ENCODE measurements at places on chromosomes 12 and 14.

DNA sequence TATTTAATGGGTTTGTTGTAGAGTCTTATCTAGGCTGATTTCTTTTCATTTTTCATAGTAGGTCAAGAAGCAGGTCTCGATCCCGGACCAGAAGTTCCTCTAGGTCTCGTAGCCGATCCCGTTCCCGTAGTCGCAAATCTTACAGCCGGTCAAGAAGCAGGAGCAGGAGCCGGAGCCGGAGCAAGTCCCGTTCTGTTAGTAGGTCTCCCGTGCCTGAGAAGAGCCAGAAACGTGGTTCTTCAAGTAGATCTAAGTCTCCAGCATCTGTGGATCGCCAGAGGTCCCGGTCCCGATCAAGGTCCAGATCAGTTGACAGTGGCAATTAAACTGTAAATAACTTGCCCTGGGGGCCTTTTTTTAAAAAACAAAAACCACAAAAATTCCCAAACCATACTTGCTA is 4.2 kb downstream of the SRSF5 start:
- DNase-seq: no peak

GRCh38 chr14:104800015-104800770 is 708 bp upstream of the ZBTB42 start:
- peak; percentile 43 for DNase-seq

GRCh38 chr12:59372956-59373355 is 222.9 kb upstream of the SLC16A7 start:
- no peak for DNase-seq

DNA sequence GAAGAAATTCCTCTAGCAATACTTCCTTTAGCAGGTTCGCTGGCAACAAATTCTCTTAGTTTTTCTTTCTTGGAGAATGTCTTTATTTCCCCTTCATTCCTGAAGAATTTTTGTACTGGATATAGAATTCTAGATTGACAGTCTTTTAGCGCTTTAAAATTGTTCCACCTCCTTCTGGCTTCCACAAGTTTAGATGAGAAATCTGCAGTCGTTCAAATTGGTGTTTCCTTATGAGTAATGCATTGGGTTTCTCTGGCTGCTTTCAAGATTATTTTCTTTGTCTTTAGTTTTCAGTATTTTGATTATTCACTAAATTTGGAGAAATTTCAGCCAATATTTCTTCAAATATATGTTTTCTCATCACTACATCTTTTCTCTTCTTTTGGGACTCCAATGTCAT is 33.3 kb upstream of the FGF6 start:
- no peak for DNase-seq

DNA sequence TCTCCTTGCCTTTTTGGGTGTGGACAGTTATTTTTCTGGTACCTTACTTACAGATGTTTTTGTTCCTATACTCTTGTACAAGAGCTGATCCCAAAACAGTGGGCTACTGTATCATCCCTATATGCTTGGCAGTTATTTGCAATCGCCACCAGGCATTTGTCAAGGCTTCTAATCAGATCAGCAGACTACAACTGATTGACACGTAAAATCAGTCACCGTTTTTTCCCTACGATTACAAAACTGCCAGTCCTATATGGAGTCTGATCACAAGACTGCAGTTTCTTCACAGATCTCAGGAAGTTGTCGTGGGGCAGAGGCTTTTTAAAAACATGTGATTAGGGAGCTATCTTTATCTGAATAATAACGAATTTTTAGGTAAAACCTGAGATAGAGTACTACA is 1.3 kb downstream of the LYSET start:
- DNase-seq: no peak

- DNase-seq: no peak
Observed at GRCh38 chr12:111010061-111010460, 89.7 kb upstream of the MYL2 start.

GRCh38 chr12:11633968-11634367 is 15.5 kb upstream of the ETV6 start:
- DNase-seq: no peak

GRCh38 chr14:47763188-47763854 is 87.9 kb upstream of the MDGA2 start:
- DNase-seq: no peak

DNA sequence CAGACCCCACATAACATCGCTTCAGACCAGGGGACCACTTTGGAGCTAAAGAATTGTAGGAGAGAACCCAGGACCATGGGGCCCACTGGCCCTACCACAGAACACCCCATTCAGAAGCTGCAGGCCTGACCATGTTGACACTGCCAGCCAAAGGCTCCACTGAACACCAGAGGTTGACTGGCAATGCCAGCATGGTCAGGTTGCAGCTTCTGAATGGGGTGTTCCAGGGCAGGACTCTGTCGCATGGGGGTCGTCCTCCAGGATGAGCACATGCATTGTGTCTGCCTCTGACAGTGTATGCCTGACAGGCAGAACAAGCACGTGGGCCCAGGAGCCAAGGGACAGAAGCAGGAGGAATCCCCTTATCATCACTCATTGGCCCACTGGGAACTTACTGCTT is 34.1 kb downstream of the DIO3 start:
- DNase-seq: no peak

DNA sequence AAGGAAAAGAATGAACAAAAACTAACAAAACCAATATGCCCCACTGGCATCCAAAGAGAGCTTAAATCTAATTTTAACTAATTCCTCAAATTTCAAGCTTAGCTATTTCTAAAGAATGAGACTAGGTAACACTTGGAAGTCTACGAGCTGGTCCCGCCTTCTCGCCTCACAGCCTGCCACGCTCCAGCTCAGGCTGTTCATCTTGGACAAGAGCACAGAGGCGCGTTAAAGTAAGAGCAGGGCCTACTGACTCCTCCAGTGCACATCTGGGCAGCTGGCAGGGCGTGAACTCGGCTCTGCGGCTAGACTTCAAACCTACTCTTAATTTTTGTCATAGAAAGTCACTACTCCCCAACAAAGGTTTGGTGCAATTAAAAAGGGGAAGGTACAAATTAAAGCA is 64.6 kb downstream of the DICER1 start:
- no peak for DNase-seq

DNA sequence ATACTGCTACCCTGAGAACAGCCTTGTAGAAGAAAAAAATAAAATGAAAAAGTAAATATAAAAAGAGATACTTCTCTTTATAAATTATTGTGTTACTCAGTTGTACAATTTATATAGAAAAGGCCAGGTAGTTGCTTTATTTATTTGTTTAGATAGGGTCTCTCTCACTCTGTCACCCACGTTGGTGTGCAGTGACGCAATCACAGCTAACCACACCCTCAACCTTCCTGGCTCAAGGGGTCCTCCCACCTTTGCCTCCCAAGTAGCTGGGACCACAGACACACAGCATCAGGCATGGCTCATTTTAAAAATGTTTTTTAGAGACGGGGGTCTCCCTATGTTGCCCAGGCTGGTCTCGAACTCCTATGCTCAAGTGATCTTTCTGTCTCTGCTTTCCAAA is 175.4 kb upstream of the PZP start:
- no peak for DNase-seq

GRCh38 chr14:31261859-31262731 is 54.5 kb upstream of the HECTD1 start:
- DNase-seq: no peak

GRCh38 chr14:100524933-100525243 is 62.3 kb downstream of the BEGAIN start:
- DNase-seq: no peak

GRCh38 chr12:123532019-123532418 is 1.5 kb downstream of the RILPL1 start:
- DNase-seq: no peak

- DNase-seq: no peak
Observed at GRCh38 chr14:90732139-90732538, 84.1 kb downstream of the TTC7B start.

DNA sequence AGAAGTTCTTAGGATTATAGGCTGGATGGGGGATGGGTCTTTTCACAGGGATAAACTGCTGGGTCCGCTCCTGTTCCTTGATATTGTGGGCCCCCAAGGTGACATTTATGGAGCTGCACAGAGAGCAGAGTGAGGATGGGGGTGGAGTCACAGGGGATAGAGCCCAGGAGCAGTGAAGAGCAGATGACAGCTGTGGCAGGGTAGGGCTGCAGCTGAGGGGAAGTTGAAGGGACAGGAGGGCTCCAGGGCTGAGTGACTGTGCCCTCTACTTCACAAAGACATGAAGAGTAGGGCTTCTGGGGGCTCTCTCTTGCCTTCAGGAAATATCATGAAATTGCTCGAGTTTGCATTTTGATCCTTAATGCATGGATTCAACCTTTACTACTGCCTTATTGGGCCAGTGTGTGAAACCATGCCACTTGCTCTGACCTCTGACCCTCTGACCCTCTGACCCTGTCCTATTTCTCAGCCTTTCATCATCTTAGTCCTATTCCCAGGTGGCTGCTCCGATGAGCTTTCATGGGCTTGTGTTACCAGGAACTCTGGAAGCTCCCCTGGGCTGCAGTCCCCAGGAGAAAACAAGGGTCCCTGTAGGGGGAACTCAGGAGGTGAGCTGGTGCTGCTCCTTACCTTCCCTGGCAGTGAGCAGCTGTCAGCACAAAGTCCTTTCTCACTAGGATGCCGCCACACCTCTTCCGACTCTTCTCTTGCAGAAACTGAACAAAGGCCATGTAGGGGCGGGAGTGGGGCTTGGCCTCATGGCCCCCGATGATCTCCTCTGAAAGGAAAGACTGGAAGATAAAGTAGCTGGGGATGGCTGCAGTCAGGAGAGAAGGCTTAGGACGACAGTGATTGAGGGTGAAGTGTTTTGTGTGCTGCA is 1.6 kb downstream of the GZMH start:
- no peak for DNase-seq

- DNase-seq: no peak
Observed at GRCh38 chr14:80669426-80669825, 272.1 kb downstream of the CEP128 start.

DNA sequence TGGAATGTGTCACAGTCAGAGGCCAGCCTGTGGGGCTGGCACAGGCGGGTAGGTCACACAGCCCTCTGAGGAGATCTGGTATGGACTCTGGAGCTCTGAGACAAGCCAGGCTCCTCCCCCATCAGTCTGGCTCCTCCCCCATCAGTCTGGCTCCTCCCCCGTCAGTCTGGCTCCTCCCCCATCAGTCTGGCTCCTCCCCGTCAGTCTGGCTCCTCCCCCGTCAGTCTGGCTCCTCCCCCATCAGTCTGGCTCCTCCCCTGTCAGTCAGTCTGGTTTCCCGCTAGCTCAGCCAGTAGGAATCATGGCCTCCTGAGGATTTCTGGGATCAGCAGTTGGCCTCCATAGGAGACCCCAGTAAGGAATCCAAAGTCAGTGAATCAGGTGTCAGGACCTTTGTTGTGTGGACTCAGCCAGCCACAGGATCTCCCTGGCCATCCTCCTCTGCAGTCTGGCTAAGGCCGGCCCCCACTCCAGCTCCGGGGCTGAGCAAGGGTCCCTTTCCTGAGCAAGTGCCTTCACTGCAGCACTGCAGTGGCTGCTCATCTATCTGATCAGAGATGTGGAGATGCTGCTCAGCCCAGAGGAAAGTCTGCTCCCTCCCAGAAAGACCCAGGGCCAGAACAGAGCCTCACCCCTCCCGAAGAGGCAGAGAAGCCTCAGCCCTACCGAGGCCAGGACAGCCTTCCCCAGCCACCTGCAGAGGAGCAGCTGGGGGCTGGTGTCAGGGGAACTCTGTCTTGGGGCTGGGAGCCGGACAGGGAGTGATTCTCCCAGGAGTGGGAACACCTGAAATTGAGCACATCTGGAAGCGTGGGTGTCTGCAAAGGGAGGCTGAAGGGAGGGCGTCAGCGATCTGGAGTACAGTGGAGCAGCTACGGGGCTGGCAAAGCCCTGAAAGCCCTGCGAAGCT is 35.7 kb downstream of the IQSEC3 start:
- no peak for DNase-seq

Measured in activated CD8-positive, alpha-beta memory T cell treated with anti-CD3 and anti-CD28 coated beads for 48 hours (primary cell).